Uterus (tissue), 4 donors: ENCODE measurements at places on chromosomes 5 and 9. TPM values are rescaled to one million over a fixed set of nuclear protein-coding genes. Genes with fewer than 3 reads are reported as not detected.

GRCh38 chr5:14917719-14918118 is 46.1 kb upstream of the ANKH start:
- no peaks in the 10 kb centered on the region for H3K4me1 ChIP-seq
- no peak overlapping the region for H3K27ac ChIP-seq
- no peak overlapping the region for H3K4me3 ChIP-seq
- no peaks in the 10 kb centered on the region for H3K27me3 ChIP-seq

- no peaks in the 10 kb centered on the region for H3K36me3 ChIP-seq
- H3K4me1 ChIP-seq = no peaks in the 10 kb centered on the region
- no peaks in the 10 kb centered on the region for H3K27me3 ChIP-seq
- no peak for DNase-seq
These were observed 943.7 kb downstream of the CDH18 start for GRCh38 chr5:19044311-19044710.

- no peak overlapping the region for H3K27ac ChIP-seq
- no peaks in the 10 kb centered on the region for H3K27me3 ChIP-seq
- H3K36me3 ChIP-seq = no peaks in the 10 kb centered on the region
- no peak overlapping the region for H3K4me3 ChIP-seq
These were observed 116.7 kb downstream of the NR6A1 start for GRCh38 chr9:124654431-124654830.

- no peak overlapping the region for H3K27ac ChIP-seq
- H3K36me3 ChIP-seq = no peaks in the 10 kb centered on the region
- no peaks in the 10 kb centered on the region for H3K4me1 ChIP-seq
- H3K4me3 ChIP-seq = no peak overlapping the region
These were observed 161.7 kb downstream of the OXCT1 start for GRCh38 chr5:41708604-41708940.

- no peaks in the 10 kb centered on the region for H3K36me3 ChIP-seq
- H3K27ac ChIP-seq = no peak overlapping the region
- DNase-seq = no peak
- H3K4me1 ChIP-seq = no peaks in the 10 kb centered on the region
These were observed 18.4 kb upstream of the IQGAP2 start for GRCh38 chr5:76384705-76385104.

DNA sequence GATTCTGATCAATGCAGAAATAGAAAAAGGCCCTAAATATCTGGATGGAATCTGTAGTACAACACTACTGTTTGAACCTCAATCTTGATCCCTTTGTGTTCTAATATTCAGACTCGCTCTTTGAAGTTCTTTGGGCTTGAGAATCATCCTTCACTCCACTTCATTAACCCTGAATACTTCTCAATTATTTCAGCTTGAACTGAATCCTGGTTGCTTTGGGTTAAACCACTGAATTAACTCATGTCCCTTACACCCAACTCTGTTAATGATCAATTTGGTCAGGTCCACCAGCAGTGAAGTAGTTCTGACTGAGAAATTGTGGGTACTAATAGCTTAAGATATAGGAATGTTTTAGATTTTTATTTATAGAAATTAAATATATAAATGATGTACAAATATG is 1707.2 kb upstream of the ACO1 start:
- no peak overlapping the region for H3K27ac ChIP-seq
- H3K4me1 ChIP-seq = no peaks in the 10 kb centered on the region
- no peaks in the 10 kb centered on the region for H3K27me3 ChIP-seq
- no peak overlapping the region for H3K4me3 ChIP-seq

DNA sequence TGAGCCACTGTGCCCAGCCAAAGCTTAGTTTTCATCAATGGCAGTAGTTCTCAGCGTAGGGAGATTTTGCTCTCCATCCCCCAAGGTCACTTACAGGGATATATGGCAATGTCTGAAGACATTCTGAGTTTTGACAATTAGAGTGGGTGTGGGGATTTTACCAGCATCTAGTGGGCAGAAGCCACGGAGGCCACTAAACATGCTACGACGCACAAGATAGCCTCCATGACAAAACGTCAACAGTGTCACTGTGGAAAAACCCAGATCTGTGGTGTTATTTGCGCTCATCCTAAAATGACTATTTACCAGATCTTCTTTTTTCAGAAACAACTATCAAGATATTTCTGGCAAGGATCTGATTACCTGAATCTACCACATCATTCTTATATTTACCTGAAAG is 68.2 kb downstream of the CDC14B start:
- no peak overlapping the region for H3K27ac ChIP-seq
- H3K27me3 ChIP-seq = no peaks in the 10 kb centered on the region
- no peak overlapping the region for H3K4me3 ChIP-seq
- H3K4me1 ChIP-seq = no peaks in the 10 kb centered on the region
- DNase-seq = no peak
- H3K36me3 ChIP-seq = no peaks in the 10 kb centered on the region

DNA sequence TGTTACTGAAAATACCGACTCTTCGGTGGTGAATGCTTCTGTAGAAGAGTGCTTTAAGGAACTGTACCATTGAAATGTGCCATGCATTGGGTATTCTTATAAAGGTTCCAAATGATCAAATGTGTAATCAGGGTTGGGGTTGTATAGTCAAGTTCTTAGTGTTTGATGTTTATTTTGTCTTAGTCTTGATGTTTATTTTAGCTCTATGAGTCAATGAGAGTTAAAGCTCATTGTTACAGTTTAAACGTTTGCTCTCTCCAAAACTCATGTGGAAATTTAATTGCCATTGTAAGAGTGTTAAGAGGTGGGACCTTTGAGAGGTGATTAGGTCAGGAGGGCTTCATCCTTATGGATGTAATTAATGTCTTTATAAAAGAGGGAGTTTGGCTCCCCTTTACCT is 153.0 kb downstream of the FER start:
- no peak for DNase-seq
- no peaks in the 10 kb centered on the region for H3K27me3 ChIP-seq

- H3K4me1 ChIP-seq = peaks cover 5% of the 10 kb centered on the region
- no peaks in the 10 kb centered on the region for H3K27me3 ChIP-seq
- H3K4me3 ChIP-seq = no peak overlapping the region
- DNase-seq = no peak
- no peaks in the 10 kb centered on the region for H3K36me3 ChIP-seq
These were observed 32.2 kb downstream of the LNPEP start for GRCh38 chr5:96968074-96968473.

GRCh38 chr5:56601641-56602071 is 213.7 kb upstream of the MAP3K1 start:
- DNase-seq = no peak
- H3K36me3 ChIP-seq = no peaks in the 10 kb centered on the region
- no peak overlapping the region for H3K4me3 ChIP-seq
- no peak overlapping the region for H3K27ac ChIP-seq
- H3K27me3 ChIP-seq = no peaks in the 10 kb centered on the region
- H3K4me1 ChIP-seq = no peaks in the 10 kb centered on the region

GRCh38 chr5:180080486-180081280 is 9.1 kb upstream of the RNF130 start:
- no peak for DNase-seq
- H3K27ac ChIP-seq = no peak overlapping the region
- H3K4me1 ChIP-seq = no peaks in the 10 kb centered on the region
- H3K27me3 ChIP-seq = no peaks in the 10 kb centered on the region
- no peaks in the 10 kb centered on the region for H3K36me3 ChIP-seq

DNA sequence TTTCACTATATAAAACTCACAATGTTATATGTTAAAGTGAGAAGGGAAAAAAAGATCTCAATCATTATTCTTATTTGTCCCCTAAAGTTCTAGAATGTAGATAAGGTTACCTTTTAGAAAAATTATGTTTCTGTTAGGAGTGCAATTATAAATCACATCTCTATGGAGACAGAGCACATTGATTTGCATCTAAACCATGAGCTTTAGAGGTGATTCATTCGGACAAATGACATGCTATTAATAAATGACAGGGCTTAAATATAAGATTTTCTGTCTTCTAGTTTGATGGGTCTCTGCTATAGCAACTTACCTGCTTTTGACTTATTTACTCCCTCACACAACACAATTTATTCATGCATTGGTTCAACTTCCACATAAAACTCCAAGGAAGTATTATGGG is 39.8 kb downstream of the RASEF start:
- H3K4me3 ChIP-seq = no peak overlapping the region
- no peaks in the 10 kb centered on the region for H3K36me3 ChIP-seq
- no peaks in the 10 kb centered on the region for H3K4me1 ChIP-seq
- no peak for DNase-seq
- H3K27me3 ChIP-seq = no peaks in the 10 kb centered on the region

GRCh38 chr5:150022158-150022531 is 21.6 kb downstream of the HMGXB3 start:
- H3K4me1 ChIP-seq = no peaks in the 10 kb centered on the region
- no peaks in the 10 kb centered on the region for H3K27me3 ChIP-seq
- H3K4me3 ChIP-seq = no peak overlapping the region
- DNase-seq = no peak
- H3K36me3 ChIP-seq = no peaks in the 10 kb centered on the region

DNA sequence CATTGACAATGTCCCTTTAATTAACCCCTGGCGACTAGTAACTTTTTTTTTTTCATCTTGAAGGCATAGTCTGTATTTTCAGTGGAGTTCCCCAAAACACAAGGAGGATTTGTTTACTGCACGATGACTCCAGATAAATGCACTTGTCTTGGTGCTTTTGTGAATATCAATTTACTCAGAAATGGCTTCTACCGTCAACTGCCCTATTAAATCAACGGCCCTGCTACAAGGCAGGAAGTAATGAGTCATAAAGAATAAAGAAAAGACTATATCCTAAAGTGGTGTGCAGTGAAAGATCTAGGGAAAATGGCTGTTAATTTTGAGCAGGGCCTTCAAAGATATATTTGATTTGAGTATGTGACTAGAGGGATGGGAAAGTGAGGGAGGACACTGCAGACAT is 388.3 kb upstream of the CHD1 start:
- H3K27ac ChIP-seq = no peak overlapping the region
- H3K27me3 ChIP-seq = no peaks in the 10 kb centered on the region
- no peak overlapping the region for H3K4me3 ChIP-seq

- no peaks in the 10 kb centered on the region for H3K4me1 ChIP-seq
- no peak for DNase-seq
- no peaks in the 10 kb centered on the region for H3K36me3 ChIP-seq
- H3K27ac ChIP-seq = no peak overlapping the region
- no peak overlapping the region for H3K4me3 ChIP-seq
These were observed 211.0 kb downstream of the AGTPBP1 start for GRCh38 chr9:85530721-85531120.

GRCh38 chr5:219460-219863 is 1.3 kb downstream of the SDHA start:
- no peak for DNase-seq
- H3K4me3 ChIP-seq = peak overlapping the region; percentile 85
- no peaks in the 10 kb centered on the region for H3K27me3 ChIP-seq
- peaks cover 4% of the 10 kb centered on the region for H3K4me1 ChIP-seq
- no peaks in the 10 kb centered on the region for H3K36me3 ChIP-seq
- H3K27ac ChIP-seq = peak overlapping the region; percentile 89

GRCh38 chr5:88838500-88838899 is 44.5 kb downstream of the MEF2C start:
- no peaks in the 10 kb centered on the region for H3K36me3 ChIP-seq
- H3K27ac ChIP-seq = peak overlapping the region; percentile 87
- no peaks in the 10 kb centered on the region for H3K27me3 ChIP-seq
- no peak overlapping the region for H3K4me3 ChIP-seq

GRCh38 chr5:5523066-5523505 is 100.6 kb downstream of the ICE1 start:
- no peaks in the 10 kb centered on the region for H3K4me1 ChIP-seq
- no peaks in the 10 kb centered on the region for H3K36me3 ChIP-seq
- no peaks in the 10 kb centered on the region for H3K27me3 ChIP-seq
- no peak overlapping the region for H3K27ac ChIP-seq
- DNase-seq = no peak

DNA sequence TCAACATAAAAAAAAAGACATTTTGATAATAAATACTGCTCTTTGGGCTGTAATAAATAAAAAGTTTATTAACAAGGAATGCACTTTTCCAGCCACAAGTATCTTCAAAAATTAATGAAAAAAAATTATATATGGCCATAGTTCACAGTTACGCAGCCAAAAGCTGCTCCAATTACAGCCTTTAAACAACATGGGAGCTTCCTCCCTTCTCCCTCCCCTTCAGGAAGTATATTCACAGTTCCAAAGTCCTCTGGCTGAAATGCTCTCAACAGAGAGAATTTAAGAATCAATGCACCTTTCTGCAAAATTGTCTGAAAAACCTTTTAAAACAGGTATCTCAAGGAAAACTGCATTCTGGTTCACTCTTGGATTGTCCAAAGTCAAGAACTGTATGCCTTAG is 5.9 kb downstream of the PLK2 start:
- H3K27me3 ChIP-seq = no peaks in the 10 kb centered on the region
- no peak for DNase-seq
- H3K27ac ChIP-seq = no peak overlapping the region
- H3K4me3 ChIP-seq = no peak overlapping the region

DNA sequence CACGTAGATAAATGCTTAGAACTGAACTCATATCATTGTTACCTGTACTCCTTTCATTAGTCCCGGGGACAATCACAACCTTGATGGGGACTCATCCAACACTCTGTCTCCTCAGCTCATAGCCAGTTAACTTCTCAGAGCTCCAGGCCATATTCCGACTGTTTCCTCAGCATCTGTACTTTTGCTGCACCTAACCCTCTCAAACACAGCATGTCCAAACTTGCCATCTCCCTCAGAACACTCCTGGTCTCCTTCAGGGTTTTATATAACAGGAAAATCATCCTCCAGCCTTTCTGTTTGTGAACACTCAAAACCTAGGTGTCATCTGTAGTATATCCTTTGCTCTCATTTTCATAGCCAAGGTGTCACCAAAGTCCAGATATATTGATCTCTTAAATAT is 150.5 kb downstream of the CDH6 start:
- no peaks in the 10 kb centered on the region for H3K4me1 ChIP-seq
- no peak overlapping the region for H3K4me3 ChIP-seq
- no peaks in the 10 kb centered on the region for H3K27me3 ChIP-seq
- no peaks in the 10 kb centered on the region for H3K36me3 ChIP-seq
- no peak overlapping the region for H3K27ac ChIP-seq
- DNase-seq = no peak

DNA sequence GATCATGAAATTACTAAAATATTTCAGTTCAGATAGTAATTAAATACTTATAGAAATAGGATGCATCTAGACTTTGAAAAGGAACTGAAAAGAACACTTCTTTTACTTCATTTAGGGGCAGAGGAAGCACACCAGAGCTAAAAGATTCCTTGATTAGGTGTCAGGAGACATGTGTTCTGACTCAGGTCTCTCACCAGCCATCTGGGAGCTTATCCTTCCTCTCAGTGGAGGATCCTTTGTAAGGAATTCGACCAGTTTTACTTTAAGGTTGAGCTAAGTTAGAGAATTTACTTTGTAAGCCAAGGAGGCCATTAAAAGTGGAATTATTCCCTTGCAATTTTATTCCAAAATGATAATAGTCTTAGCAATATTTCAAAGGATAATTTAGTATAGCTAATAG is 16.7 kb downstream of the VCAN start:
- H3K36me3 ChIP-seq = no peaks in the 10 kb centered on the region
- no peak for DNase-seq
- no peaks in the 10 kb centered on the region for H3K27me3 ChIP-seq
- H3K27ac ChIP-seq = no peak overlapping the region

FCN2 gene
- total RNA-seq = not detected

ADCY2 gene
- total RNA-seq = 3.8 TPM

CKS2 gene
- total RNA-seq = 4.2 TPM

ARL15 gene
- total RNA-seq = 36.2 TPM

SPATA31E1 gene
- not detected for total RNA-seq

SH3GL2 gene
- not detected for total RNA-seq

OCLN gene
- 29.5 TPM for total RNA-seq
